ENCODE measurements at places on chromosomes 11 and 22.

- DNase-seq = no peak
These were observed 241.6 kb downstream of the DLG2 start for GRCh38 chr11:85385547-85385946.

DNA sequence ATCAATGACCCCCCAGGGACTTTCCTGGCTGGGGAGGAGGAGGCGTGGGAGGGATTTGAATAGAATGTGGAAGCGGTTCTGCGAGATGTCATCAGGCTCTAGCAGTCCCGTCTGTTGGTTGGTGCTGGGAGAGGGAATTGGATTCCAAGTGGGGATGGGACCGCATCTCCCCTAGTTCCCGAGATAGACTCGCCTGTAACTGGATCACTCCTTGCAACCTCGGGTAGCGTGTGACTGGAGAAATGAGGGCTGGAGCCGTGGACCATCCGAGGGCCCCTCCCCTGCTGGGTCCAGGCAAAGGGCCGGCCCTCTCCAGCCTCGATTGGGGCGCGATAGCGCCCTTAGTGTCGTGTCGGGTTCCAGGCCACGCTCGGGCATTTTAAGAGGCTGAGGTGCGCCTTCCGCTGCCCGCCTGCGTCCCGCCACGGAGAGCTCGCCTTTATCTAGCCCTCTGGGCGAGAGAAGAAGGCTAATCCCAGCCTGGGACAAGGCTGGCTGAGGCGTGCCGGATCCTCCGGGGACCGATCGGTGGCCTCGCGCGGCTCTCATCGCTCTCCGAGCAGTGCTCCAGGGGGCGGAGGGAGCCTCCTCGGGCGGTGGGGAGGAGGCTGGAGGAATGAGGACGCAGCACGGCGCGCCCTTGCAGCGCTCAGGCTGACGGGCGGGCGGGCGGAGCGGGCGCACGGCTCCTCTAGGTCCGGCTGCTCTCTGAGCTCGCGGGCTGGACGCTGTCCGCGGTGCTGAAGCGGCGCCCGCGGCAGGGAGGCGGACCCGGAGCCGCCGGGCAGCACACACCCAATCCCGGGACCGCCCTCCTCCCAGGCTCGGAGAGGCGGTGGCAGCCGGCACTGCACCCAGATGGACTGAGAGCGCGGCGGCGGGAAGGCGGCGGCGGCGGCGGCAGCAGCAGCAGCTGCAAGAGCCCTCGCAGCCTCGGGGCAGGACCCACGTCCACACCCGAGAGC, 107.8 kb downstream of the OSBP2 start:
- DNase-seq = peak; percentile 61

DNA sequence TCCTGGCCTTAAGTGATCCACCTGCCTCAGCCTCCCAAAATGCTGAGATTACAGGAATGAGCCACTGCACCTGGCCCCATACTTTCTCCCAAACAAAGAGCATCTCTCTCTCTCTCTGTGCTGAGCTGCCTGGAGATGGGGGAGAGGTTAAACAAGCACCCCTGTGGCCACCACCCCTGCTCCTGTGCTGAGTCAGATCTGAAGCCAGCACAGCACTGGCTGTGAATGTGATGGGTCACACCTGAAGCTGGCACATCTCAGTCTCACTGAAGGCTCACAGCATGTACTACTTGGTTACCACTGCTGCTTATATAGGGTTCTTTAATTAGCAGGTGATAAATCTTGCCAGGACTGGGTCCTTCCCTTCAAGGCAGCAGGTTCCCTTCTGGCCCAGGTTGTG, 10.8 kb upstream of the WEE1 start:
- DNase-seq = no peak

DNA sequence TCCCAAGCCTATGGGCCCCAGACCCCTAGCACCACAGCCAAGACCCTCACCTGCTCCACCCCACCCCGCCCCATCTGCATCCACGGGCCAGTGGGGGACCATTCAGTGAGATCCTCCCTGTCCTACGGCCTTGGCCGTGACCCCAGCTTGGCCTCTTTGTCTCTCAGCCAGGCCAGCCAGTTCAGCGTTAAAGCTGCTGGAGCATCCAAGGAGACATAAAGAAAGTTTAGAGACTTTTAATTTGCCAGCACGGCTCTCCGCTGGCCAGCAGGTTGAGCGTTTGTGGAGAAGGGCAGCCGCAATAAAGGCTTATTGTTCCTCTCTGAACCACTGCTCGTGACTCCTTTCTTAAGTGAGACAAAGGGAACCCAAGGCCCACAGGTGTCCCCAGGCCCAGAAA, 49.3 kb upstream of the LMO1 start:
- no peak for DNase-seq
